ENCODE measurements at places on chromosomes 5 and 9. TPM values are rescaled to one million over a fixed set of nuclear protein-coding genes. Genes with fewer than 3 reads are reported as not detected.

- peak; percentile 0 for DNase-seq
- no peak overlapping the region for H3K4me3 ChIP-seq
- H3K27me3 ChIP-seq = no peaks in the 10 kb centered on the region
- no peaks in the 10 kb centered on the region for H3K4me1 ChIP-seq
- H3K27ac ChIP-seq = no peak overlapping the region
- no peaks in the 10 kb centered on the region for H3K36me3 ChIP-seq
These were observed 397.6 kb downstream of the RASEF start for GRCh38 chr9:82665324-82665723.

GRCh38 chr9:136207616-136208015 is 2.7 kb upstream of the LHX3 start:
- H3K4me3 ChIP-seq = no peak overlapping the region
- H3K27me3 ChIP-seq = no peaks in the 10 kb centered on the region
- H3K36me3 ChIP-seq = no peaks in the 10 kb centered on the region
- DNase-seq = no peak

GRCh38 chr5:172659909-172660628 is 19.0 kb downstream of the NEURL1B start:
- H3K4me1 ChIP-seq = peaks cover 7% of the 10 kb centered on the region
- no peak overlapping the region for H3K27ac ChIP-seq
- no peak overlapping the region for H3K4me3 ChIP-seq
- DNase-seq = no peak

DNA sequence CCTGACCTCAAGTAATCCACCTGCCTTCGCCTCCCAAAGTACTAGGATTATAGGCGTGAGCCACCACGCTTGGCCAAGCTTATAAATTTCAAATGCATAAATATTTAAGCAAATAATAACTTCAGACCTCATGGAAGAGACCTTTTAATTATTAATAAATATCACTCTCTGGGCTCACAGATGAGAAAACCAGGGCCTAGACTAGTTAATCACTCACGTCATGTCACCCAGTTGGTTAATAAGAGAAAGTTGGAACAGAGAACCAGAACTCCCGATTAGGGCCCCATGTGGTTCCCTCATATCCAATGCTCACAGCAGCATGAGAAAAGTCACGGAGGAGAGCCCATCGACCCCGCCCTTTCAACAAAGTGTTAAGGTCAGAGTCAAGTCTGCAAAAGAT is 79.3 kb downstream of the EPB41L4A start:
- no peak overlapping the region for H3K27ac ChIP-seq
- H3K27me3 ChIP-seq = no peaks in the 10 kb centered on the region
- H3K4me3 ChIP-seq = no peak overlapping the region
- no peaks in the 10 kb centered on the region for H3K36me3 ChIP-seq

The FAM53C gene
- total RNA-seq = 50.4 TPM

- H3K36me3 ChIP-seq = no peaks in the 10 kb centered on the region
- H3K4me3 ChIP-seq = no peak overlapping the region
- DNase-seq = no peak
- no peak overlapping the region for H3K27ac ChIP-seq
- no peaks in the 10 kb centered on the region for H3K27me3 ChIP-seq
- no peaks in the 10 kb centered on the region for H3K4me1 ChIP-seq
These were observed 84.9 kb upstream of the PTGER4 start for GRCh38 chr5:40594811-40595210.

The FOXI1 gene
- 0.44 TPM for total RNA-seq

The ST8SIA4 gene
- total RNA-seq = 0.41 TPM

The GPR151 gene
- total RNA-seq = not detected

The CATSPER3 gene
- total RNA-seq = 0.69 TPM

- H3K36me3 ChIP-seq = no peaks in the 10 kb centered on the region
- no peak overlapping the region for H3K4me3 ChIP-seq
- no peaks in the 10 kb centered on the region for H3K4me1 ChIP-seq
- no peak overlapping the region for H3K27ac ChIP-seq
- no peak for DNase-seq
- H3K27me3 ChIP-seq = no peaks in the 10 kb centered on the region
These were observed 13.4 kb upstream of the SLC9A3 start for GRCh38 chr5:537621-538071.

- H3K4me3 ChIP-seq = no peak overlapping the region
- no peaks in the 10 kb centered on the region for H3K36me3 ChIP-seq
- H3K4me1 ChIP-seq = no peaks in the 10 kb centered on the region
These were observed 37.9 kb downstream of the SLC6A7 start for GRCh38 chr5:150227606-150228273.

The CAPSL gene
- not detected for total RNA-seq

GRCh38 chr5:140261403-140262171 is 41.3 kb downstream of the PFDN1 start:
- no peaks in the 10 kb centered on the region for H3K36me3 ChIP-seq
- peak; percentile 64 for DNase-seq
- H3K27ac ChIP-seq = 0 out of 2 replicates have a peak overlapping the region, but pooled peaks have one; percentile 17
- no peaks in the 10 kb centered on the region for H3K27me3 ChIP-seq
- no peak overlapping the region for H3K4me3 ChIP-seq

DNA sequence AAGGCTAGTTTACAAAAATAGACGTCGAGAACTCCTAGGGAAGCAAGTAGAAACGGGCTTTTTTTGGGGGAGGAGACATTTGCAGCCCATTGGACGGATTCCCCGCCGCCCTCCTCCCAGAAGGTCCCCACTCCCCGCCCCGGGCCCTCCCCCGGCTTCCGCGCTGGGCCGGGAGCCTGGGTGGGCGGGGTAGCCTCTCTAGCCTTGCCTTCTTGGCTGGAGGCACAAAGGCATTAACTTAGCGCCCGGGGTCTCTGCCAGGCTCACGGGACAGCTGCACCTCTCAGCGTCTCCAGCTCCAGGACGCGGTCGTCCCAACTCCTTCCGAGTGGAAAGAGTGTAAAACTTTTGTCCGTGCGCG is at the start of gene DMRTA1:
Gene DMRTA1, plus strand, starts transcription at position 236 of the 361 bp plus-strand sequence. CDS start 242 bp downstream, outside the sequence.
- peak within 1 kb of the TSS; percentile 70 for H3K27ac ChIP-seq
- peak within 1 kb of the TSS; percentile 51 for H3K4me3 ChIP-seq
- H3K36me3 ChIP-seq = no peaks in the 10 kb centered on the region
- DNase-seq = no peak
- H3K4me1 ChIP-seq = no peaks in the 10 kb centered on the region

DNA sequence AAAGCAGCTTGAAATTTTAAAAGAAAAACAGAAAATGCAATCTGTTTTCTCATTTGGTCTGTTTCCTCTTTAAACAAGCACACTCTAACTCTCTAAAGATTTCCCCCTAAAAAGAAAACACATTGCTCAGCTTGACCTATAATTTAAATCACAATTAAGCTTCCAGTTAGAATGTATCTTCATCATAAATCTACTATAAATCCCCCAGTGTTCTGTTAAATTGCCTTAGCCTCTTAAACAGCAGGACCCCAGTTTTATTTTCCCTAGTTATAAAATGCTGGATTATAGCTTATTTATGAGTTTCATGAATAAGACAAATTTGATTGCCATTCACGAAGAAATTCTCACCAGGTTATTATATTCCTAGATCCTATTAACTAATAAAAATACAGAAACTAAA is 8.6 kb upstream of the SMC2 start:
- no peak overlapping the region for H3K4me3 ChIP-seq
- no peaks in the 10 kb centered on the region for H3K27me3 ChIP-seq
- H3K36me3 ChIP-seq = no peaks in the 10 kb centered on the region
- no peak overlapping the region for H3K27ac ChIP-seq
- no peak for DNase-seq

- no peak overlapping the region for H3K27ac ChIP-seq
- no peak for DNase-seq
- H3K27me3 ChIP-seq = no peaks in the 10 kb centered on the region
- H3K4me3 ChIP-seq = no peak overlapping the region
- no peaks in the 10 kb centered on the region for H3K36me3 ChIP-seq
These were observed 143.7 kb downstream of the PTTG1 start for GRCh38 chr5:160565376-160565775.

GRCh38 chr5:80105698-80106439 is 70.7 kb downstream of the THBS4 start:
- peaks cover 6% of the 10 kb centered on the region for H3K4me1 ChIP-seq
- no peak overlapping the region for H3K4me3 ChIP-seq
- H3K27ac ChIP-seq = no peak overlapping the region
- no peaks in the 10 kb centered on the region for H3K27me3 ChIP-seq
- no peaks in the 10 kb centered on the region for H3K36me3 ChIP-seq
- no peak for DNase-seq

The TNFSF15 gene
- total RNA-seq = 0.03 TPM

GRCh38 chr5:57209316-57210040 is 35.6 kb downstream of the GPBP1 start:
- no peaks in the 10 kb centered on the region for H3K27me3 ChIP-seq
- no peak for DNase-seq
- 0 out of 2 replicates have a peak, but pooled peaks cover 3% of the 10 kb centered on the region for H3K4me1 ChIP-seq
- H3K4me3 ChIP-seq = no peak overlapping the region
- H3K27ac ChIP-seq = no peak overlapping the region

The ANKRD18A gene
- total RNA-seq = 9.6 TPM

DNA sequence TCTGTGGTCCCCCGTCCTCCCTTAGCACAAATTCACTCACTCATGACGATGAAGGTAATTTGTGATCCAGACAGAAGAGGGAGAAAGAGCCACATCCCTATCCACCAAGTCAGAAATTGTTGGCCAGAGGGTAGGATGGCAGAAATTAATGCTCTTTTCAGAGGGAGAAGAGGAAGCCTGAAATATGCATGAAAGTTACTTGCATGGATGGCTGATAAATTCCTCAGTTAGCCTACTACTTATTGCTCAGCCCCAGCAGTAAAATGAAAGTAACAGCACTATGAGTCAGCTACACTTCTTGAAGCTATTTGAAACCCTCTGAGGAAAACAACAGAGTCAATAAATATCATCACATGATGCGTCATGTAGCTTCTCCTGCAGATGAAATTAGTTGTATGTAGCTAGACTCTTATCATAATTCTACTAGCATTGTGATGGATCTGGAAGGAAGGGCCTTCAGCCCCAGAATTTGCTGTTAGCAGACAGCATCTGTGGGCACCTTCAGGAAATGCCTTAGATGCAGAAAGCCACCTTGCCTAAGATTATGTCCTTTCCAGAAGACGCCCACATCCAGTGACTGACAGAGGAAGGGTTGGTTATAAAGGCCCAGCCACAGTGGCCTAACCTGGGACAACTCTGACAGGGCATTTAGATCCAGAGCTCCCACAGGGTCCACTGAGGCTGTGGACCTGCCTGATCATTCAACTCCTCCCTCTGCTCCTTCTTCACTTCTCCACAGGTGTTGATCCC is 81.2 kb upstream of the CCDC112 start:
- no peak overlapping the region for H3K4me3 ChIP-seq
- no peaks in the 10 kb centered on the region for H3K36me3 ChIP-seq

The SMC5 gene
- 12.9 TPM for total RNA-seq

- peaks cover 74% of the 10 kb centered on the region for H3K4me1 ChIP-seq
- peak overlapping the region; percentile 41 for H3K4me3 ChIP-seq
- H3K27ac ChIP-seq = peak overlapping the region; percentile 79
- no peaks in the 10 kb centered on the region for H3K27me3 ChIP-seq
- DNase-seq = no peak
These were observed 9.0 kb downstream of the PRRC2B start for GRCh38 chr9:131402738-131403492.

- no peaks in the 10 kb centered on the region for H3K27me3 ChIP-seq
- no peak overlapping the region for H3K4me3 ChIP-seq
- H3K27ac ChIP-seq = no peak overlapping the region
- H3K4me1 ChIP-seq = no peaks in the 10 kb centered on the region
- no peak for DNase-seq
These were observed 241.7 kb upstream of the GAS1 start for GRCh38 chr9:87189006-87189405.

DNA sequence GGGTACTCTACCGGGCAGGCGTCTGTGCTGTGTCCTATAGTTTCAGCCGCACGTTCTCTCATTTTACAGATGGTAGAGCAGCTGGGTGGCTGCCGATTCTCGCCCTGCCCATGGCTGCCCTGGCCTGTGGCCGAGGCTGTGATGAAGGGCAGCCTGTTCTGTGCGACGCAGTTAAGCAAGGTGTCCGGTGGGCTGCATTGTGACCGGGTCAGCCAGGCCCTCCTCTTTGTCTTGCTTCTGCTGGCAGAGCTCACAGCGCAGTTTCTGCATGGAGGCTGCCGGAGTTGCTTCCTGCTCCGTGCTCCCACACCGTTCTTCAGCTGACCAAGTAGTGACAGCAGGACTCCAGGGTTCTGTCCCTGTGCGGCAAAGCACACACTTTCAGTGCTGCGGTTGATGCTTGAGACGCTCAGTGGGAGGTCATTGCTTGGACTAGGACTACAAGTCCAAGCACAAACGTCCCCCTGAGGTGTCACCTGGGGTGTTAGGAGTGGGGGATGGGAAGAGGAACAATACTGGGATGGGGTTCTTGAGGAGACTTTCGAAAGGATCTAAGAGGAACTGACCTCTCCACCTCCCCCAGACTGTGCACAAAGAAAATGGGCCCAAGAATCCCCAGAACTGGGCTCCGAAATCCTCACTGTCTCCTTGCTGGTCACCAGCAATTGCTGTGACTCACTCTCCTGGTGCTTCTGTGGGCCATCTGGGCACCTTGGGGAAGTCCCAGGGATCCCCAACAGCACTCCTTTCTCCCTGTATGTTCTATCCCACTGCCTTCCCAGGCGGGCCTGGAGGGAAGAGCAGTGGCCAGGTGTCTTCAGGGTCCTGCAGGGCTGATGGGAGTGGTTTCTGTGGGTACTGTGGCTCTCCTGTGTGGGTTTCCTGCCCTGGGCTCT is 58.2 kb downstream of the GADD45G start:
- no peak overlapping the region for H3K4me3 ChIP-seq
- no peaks in the 10 kb centered on the region for H3K36me3 ChIP-seq
- H3K4me1 ChIP-seq = no peaks in the 10 kb centered on the region
- no peaks in the 10 kb centered on the region for H3K27me3 ChIP-seq

DNA sequence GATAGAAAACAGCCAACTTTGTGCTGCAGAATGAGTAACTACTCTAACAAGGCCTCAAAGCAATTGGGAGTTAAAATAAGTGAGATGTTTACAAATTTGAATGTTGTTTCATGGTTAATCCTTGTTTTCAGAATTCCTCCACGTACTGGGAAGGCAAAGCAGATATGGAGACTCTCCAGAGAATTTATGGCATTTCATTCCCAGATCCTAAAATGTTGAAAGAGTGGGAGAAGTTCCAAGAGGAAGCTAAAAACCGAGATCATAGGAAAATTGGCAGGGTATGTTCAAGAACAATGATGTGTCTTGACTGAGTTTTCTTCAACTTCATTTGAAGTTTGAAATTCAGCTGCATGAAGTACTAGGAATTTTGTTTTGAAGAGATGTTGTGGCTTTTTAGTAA is 16.4 kb downstream of the TARS1 start:
- H3K27ac ChIP-seq = no peak overlapping the region
- H3K27me3 ChIP-seq = no peaks in the 10 kb centered on the region
- DNase-seq = no peak
- H3K36me3 ChIP-seq = peaks cover 97% of the 10 kb centered on the region
- H3K4me1 ChIP-seq = no peaks in the 10 kb centered on the region

The OCLN gene
- 102 TPM for total RNA-seq

DNA sequence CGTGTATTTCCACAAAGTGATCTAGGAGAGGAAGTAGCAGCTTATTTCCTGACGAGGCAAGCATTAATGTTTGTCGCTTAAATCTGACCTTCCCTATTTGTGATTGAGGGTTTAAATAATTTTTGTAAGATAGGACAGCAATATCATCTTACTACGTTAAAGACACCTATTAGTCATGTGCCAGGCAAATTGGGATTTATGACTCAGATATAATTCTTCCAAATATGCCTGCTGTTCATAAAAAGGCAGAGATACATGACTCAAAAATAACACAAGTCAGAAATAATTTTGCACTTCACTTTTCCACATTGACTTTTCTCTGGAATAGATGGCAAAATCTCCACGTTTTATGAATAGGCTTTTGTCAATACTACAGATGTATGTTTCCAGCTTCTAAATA is 43.0 kb upstream of the CDH12 start:
- H3K36me3 ChIP-seq = no peaks in the 10 kb centered on the region
- no peak overlapping the region for H3K27ac ChIP-seq
- DNase-seq = no peak
- H3K4me1 ChIP-seq = no peaks in the 10 kb centered on the region
- H3K27me3 ChIP-seq = no peaks in the 10 kb centered on the region

All from Panc1 (cell line).